Activated CD4-positive, CD25-positive, alpha-beta regulatory T cell (primary cell): ENCODE measurements at places on chromosomes 6 and 20.

DNA sequence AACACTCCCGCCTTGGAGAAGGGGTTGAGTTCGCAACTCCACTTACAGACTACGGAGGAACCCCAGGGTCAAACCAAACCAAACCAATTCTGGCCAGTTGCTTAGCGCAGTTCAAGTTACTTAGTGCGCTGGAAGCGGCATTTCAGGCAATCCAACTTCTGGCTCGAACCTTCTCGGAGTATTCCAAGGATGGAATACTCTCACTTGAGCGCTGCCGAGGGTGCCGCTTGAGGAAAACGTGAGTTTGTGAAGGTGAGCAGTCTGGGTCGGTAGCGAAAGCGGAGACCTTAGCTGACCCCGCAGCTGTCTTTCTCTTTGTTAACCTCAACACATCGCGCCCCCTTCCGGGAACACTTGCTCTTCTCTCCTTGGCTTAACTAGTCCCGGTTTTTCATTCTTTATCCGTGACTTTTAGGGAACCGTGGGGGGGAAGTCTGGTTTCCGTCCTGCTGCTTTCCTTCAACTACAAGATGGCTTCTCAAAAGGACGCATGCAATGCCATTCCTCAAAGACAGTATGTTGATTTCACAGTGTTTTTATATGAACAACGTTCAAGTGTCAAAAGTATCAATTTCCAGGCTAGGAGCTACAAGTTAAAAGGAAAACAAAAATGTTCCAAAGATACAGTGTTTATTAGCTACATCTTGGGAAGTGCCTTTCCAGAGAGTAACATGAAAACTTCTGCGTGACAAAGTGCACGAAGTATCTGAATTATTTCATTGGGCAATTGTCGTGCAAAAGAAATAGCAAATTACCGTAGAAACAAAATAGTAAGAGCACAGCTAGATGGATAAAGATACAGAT is 741 bp upstream of the PNISR start:
- DNase-seq: peak; percentile 19

- no peak for DNase-seq
Observed at GRCh38 chr6:24749297-24749696, 25.4 kb upstream of the GMNN start.

GRCh38 chr20:6238421-6238820 is 115.6 kb upstream of the FERMT1 start:
- DNase-seq: no peak

DNA sequence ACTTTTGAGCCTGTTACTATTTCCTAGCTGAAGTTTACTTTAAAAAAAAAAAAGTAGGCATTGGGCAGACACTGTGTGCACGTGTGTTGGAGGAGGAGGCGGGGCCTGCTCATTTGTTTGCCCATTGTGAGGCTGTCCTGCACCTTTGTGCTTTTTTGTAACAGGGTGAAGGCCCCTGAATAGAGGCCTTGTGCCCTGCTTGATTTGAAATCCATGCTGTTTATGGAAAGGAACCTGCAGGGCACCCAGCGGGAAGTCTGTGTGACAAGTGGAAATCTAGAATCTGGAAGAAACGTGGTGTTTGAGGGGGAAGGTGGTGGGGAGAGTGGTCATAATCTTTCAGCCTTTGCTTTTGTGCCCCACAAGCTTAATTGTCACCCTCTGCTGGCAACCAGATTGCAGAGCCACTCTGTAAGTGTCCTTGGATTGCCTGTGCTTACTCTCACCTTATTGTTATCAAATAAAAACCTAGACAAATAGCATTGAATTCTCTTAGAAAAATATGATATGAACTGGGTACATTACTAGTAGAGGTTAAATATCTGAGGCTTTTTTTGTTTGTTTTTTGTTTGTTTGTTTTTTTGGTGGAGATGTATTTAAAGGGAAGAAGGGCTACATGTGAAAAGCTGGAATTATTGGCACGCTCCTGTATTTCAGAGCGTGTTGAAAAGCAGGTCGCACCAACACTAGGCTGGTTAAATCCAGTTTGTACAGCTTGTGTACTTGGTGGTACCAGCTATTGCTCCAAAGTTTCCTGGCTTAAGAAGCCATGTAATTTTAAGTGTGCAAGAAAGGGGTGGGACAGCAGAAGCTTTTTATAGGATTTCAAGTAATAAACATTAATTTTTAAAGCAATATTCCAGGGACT is 156.3 kb downstream of the ARID1B start:
- DNase-seq: no peak

GRCh38 chr6:45548657-45549515 is 171.2 kb upstream of the SUPT3H start:
- no peak for DNase-seq

DNA sequence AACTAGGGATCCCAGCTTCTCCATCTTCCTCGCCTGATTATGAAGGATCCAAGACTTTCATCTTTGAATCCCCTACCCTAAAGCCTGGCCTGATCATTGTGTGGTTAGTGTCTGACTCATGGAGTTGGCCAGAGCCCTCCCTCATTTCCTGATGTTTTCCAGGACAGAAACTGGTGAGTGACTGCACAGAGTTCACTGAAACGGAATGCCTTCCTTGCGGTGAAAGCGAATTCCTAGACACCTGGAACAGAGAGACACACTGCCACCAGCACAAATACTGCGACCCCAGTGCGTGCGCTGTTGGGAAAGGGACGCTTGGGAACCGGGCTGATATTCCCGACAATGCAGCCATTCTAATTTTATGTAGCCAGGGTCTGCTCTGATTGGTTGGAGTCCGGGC is 4.0 kb downstream of the CD40 start:
- no peak for DNase-seq

DNA sequence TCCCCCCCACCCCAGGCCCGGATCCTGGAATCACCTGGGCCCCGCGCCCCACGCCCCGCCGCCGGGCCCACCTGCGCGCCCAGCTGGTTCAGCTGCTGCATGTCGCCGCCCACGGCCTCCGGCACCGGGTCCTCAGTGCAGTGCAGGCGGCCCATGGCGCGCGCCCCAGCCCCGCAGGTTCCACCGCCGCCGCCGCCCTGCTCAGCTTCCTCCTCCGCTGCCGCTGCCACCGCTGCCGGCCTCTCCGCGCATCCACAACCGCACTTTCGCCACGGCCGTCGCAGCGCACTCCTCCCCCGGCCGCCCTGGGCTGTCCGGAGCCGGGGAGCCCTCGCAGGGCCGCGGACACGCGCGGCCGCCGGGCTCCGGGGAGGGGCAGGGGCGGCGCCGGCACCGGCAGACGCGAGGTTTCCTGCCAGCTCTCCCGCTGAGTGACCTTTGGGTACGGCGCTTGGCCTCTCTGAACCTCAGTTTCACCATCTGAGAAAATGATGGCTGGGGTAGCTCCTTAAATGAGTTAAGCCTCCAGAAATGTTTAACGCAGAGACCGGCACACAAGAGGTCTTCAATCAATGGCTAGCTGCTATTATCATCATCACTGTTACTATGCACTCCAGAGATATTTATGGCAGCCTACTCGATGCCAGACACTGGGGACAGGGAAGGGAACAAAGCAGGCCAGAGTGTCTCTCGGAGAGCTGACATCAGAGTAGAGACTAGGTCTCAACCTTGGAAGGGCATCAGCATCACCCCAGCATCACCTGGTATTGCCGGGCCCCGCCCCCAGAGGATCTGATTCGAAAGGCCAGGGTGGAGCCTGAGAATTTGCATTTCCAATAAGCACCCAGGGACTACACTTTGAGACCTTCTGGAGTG is at the start of gene COMMD7:
Gene COMMD7, minus strand, starts transcription at position 231 of the 876 bp plus-strand sequence. Its CDS starts 76 bp downstream, at position 155.
- DNase-seq: peak; percentile 18

DNA sequence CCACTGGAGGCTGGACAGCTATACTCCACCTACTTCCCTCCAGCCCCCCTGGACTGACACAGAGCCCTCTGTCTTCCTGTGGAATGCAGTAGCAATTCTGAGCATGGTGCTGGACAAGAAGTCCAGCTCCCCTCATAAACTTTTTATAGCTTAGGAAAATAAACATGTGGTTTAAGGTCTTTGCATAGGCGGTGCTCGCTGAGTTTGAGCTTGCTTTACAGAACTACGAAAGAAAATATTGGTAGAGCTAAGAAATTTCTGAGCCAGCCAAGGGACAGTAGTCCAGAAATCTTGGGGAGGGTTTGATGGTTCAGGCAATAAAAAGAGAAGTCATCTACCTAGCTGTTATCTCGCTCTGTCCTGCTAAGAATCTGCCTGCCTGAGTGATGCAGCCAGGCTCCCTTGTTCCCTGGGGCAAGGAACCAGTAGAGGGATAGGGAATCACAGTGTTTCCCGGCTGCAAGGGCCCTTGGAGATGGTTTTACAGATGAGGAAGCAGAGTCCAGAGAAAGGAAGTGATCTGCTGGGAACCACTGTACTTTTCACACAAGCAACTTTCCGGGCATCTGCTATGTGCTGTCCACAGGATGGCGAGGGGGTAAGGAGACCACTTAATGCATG is 343.4 kb downstream of the CDC5L start:
- no peak for DNase-seq

DNA sequence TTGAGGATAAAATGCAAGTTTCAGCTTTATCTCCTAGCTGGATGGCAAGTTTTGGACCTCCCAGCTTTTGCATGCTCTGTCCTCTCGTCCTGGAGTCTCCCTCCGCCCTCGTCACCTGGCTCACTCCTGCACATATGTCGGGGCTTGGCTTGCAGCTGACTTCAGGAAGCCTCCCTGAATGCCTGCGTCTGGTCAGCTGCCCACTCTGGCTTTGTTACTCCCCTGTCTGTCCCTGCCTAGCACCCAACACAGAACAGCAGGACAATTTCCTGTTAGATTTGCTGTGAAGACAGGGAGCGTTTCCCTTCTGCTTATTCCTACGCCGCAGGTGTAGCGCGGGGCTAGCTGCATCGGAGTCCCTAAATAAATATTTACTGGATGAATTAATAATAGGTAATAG is 5.4 kb downstream of the JPH2 start:
- no peak for DNase-seq

- no peak for DNase-seq
Observed at GRCh38 chr20:19079536-19080299, 132.7 kb upstream of the SLC24A3 start.

DNA sequence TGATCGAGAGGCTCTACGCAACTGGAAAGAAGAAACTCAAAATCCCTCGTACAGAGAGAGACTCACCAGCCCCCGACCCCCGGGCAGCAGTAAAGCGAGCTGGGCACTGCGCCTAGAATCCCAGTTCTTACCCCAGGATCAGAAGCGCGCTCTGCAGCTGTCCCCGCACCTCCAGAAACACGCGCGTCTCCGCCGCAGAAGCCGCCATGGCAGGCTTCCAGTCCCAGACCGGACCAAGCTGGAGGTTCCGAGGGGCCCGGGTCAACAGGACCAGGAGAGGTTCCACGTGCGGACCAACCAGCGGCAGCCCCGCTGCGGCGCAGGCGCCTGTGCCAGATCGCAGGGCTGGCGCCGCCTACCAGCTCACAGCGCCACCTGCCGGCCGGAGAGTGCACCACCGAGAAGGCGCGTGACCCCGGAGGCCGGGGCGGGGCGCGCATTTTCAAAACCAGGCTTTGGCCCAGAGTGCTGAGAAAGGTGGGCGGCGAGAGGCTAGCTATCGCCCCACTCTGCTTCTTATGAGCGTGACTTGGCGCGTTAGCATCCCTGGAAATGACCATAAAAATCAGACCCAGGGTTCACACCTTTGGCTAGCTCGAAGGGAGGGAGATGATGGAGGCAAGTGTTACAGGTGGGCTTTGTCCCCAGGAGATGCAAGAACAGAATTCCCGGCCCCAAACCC is at the start of gene UBE3D:
Gene UBE3D, minus strand, starts transcription at position 331 of the 682 bp plus-strand sequence. Its CDS starts 123 bp downstream, at position 208.
- DNase-seq: peak; percentile 89

DNA sequence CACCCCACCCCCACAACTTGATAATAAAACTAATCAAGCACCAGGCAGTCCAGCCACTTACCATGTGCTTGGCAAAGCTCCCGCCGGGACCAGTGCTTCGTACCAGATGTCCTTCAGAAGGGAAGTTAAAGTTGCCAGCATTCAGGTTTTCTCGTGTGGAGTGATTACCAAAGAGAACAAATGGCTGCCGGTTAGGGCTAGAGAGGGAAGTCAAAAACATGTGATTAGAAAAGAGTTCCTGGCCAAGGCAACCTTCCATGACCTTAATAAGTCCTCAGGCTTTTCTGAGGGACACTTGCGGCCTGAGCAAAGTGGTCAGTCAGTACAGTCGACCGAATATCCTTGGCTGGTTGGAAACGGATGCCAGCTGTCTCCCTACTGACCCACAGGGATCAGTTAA is 67.0 kb downstream of the DNAAF9 start:
- DNase-seq: no peak

- no peak for DNase-seq
Observed at GRCh38 chr20:19760371-19760721, 2.3 kb downstream of the RIN2 start.

- no peak for DNase-seq
Observed at GRCh38 chr6:111173946-111174345, 86.6 kb downstream of the SLC16A10 start.
